ENCODE measurements at places on chromosomes 5 and 9.

DNA sequence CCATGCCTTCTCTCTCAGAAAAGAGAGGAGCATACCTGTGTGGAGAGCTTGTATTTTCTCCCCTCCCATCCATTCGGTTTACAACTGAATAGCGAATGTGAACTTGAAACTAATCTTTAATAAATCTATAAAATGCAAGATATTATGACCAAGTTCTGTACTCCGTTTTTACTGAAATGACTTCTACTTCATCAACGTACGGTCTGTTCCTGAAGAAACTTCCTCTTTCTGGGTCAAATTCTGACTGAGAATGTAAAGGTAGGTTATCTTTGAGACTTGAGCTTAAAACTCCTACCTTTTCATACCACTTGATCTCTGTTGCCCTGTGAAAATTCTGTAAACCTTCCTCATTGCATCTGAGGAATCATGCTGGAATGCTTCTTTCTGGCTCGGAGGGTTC, 4.2 kb upstream of the CTNNAL1 start:
- no peak overlapping the region for H3K27ac ChIP-seq
- no peak overlapping the region for H3K4me3 ChIP-seq
- H3K4me1 ChIP-seq = peaks cover 17% of the 10 kb centered on the region
- no peaks in the 10 kb centered on the region for H3K27me3 ChIP-seq
- DNase-seq = no peak

- no peak overlapping the region for H3K27ac ChIP-seq
- H3K4me1 ChIP-seq = peaks cover 8% of the 10 kb centered on the region
- H3K4me3 ChIP-seq = no peak overlapping the region
- H3K27me3 ChIP-seq = no peaks in the 10 kb centered on the region
- DNase-seq = no peak
Observed at GRCh38 chr9:24961762-24962161, 416.1 kb upstream of the IZUMO3 start.

GRCh38 chr5:526456-527088, 2.3 kb upstream of the SLC9A3 start:
- H3K27ac ChIP-seq = no peak overlapping the region
- no peak for DNase-seq
- peaks cover 8% of the 10 kb centered on the region for H3K4me1 ChIP-seq
- no peaks in the 10 kb centered on the region for H3K36me3 ChIP-seq
- H3K27me3 ChIP-seq = peaks cover 85% of the 10 kb centered on the region
- H3K4me3 ChIP-seq = no peak overlapping the region

GRCh38 chr9:123454361-123454760, 98.4 kb downstream of the CRB2 start:
- no peak overlapping the region for H3K4me3 ChIP-seq
- H3K27ac ChIP-seq = no peak overlapping the region
- no peaks in the 10 kb centered on the region for H3K27me3 ChIP-seq
- no peak for DNase-seq

DNA sequence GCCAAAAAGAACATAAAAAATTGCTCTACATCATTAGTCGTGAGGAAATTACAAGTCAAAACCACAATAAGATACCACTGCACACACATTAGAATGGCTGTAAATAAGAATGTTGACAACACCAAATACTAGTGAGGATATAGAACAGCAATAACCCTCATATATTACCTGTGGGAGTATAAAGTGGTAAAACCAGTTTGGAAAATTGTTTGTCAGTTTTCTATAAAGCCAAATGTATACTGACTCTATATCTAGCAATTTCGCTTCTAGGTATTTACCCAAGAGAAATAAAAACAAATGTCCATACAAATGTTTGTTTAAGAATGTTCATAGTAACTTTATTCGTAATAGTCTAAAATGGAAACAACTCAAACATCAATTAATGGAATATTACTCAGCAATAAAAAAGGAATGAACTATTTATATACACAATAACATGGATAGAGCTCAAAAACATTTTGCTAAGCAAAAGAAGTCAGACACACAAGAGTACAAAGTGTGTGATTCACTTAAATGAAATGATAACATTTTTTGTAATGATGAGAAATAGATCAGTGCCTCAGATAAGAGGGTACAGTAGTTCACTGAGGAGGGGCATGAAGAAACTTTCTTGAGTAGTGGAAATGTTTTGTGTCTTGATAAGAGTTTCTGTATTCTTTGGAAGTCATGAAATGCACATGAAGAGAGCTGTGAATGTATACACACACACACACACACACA, 219.6 kb upstream of the ZNF462 start:
- H3K4me1 ChIP-seq = peaks cover 9% of the 10 kb centered on the region
- no peak overlapping the region for H3K4me3 ChIP-seq
- H3K36me3 ChIP-seq = no peaks in the 10 kb centered on the region
- H3K27ac ChIP-seq = no peak overlapping the region
- no peaks in the 10 kb centered on the region for H3K27me3 ChIP-seq

DNA sequence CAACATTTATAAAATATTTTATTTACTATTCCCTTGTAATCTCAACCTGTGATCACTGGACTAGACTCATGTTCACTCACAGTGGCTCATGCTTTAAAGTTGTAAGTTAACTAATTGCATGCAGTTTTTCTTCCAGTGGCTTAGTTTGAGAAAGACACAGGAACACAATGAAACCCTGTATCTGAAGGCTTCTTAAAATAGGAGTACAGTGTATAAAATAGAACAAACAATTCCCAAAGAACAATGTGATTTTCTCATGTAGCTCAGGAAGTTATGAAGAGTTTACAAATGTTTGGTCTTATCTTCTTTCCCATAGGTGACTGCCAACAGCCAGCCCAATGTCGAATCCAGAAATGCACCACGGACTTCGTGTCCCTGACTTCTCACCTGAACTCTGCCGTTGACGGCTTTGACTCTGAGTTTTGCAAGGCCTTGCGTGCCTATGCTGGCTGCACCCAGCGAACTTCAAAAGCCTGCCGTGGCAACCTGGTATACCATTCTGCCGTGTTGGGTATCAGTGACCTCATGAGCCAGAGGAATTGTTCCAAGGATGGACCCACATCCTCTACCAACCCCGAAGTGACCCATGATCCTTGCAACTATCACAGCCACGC, 5.9 kb downstream of the RGMB start:
- H3K27ac ChIP-seq = no peak overlapping the region
- H3K4me1 ChIP-seq = peaks cover 17% of the 10 kb centered on the region
- peaks cover 2% of the 10 kb centered on the region for H3K27me3 ChIP-seq
- H3K4me3 ChIP-seq = no peak overlapping the region
- no peak for DNase-seq

DNA sequence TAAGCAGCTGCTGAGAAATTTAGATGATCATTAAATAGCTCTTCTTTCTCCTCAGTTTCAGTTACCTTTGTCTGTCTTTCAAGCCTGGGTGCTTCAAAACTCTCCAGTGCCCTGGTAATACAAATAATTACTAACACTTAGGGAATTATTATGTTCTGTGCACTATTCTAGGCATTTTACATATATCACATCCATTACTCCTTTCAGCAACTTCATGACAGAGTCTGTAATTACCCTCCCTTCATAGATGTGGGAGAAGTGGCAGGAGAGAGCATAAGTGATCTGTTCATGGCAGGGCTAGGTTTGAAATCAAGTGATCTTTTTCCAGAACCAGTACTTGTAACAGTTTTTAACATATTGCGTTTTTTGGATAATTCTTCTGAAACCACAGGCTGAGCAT, 32.0 kb downstream of the MAN2A1 start:
- no peak overlapping the region for H3K27ac ChIP-seq
- DNase-seq = no peak
- H3K36me3 ChIP-seq = peaks cover under 1% of the 10 kb centered on the region
- no peak overlapping the region for H3K4me3 ChIP-seq

DNA sequence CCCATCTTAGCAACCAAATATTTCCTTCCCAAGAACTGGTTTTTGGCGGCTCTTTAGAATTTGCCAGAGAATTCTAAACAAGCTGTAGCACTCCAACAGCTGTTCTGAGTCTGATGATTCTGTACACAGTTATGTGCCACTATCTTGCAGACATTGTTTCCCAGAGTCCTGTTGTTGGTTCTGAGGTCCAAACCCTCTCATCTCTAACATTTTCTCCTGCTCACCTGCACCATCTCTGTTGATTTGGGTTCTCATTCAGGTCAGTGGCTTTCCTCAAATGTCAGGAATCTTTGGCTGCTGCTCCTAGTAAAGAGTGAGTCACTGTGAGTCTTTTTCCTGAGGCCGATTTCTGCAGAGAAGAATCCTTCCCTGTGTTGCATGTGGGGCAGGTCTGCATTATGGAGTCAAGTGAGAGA, 50.0 kb downstream of the CAMSAP1 start:
- H3K4me3 ChIP-seq = no peak overlapping the region
- peaks cover 26% of the 10 kb centered on the region for H3K36me3 ChIP-seq

- no peaks in the 10 kb centered on the region for H3K4me1 ChIP-seq
- no peak overlapping the region for H3K27ac ChIP-seq
- no peaks in the 10 kb centered on the region for H3K36me3 ChIP-seq
- DNase-seq = no peak
- peaks cover 1% of the 10 kb centered on the region for H3K27me3 ChIP-seq
Observed at GRCh38 chr9:26809795-26810194, 82.8 kb downstream of the CAAP1 start.

DNA sequence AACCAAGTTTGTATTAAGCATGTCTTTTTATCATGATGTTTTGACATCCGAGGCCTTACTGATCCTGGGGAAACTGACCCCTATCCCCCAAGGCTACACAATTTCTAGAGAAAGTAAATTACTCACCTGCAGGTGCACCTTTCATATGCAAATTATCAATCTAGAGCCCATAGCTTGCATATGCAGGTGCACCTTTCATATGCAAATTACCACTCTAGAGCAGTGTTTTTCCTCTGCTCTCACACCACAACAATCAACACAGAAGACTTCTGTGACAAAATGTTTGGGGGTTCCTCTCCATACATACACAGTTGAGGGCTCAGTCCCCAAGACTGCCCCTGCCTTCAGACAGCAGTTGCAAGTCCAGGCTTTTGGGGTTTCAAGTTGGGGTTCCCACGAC, 203.7 kb upstream of the RORB start:
- H3K27ac ChIP-seq = no peak overlapping the region
- no peaks in the 10 kb centered on the region for H3K4me1 ChIP-seq
- H3K27me3 ChIP-seq = no peaks in the 10 kb centered on the region

DNA sequence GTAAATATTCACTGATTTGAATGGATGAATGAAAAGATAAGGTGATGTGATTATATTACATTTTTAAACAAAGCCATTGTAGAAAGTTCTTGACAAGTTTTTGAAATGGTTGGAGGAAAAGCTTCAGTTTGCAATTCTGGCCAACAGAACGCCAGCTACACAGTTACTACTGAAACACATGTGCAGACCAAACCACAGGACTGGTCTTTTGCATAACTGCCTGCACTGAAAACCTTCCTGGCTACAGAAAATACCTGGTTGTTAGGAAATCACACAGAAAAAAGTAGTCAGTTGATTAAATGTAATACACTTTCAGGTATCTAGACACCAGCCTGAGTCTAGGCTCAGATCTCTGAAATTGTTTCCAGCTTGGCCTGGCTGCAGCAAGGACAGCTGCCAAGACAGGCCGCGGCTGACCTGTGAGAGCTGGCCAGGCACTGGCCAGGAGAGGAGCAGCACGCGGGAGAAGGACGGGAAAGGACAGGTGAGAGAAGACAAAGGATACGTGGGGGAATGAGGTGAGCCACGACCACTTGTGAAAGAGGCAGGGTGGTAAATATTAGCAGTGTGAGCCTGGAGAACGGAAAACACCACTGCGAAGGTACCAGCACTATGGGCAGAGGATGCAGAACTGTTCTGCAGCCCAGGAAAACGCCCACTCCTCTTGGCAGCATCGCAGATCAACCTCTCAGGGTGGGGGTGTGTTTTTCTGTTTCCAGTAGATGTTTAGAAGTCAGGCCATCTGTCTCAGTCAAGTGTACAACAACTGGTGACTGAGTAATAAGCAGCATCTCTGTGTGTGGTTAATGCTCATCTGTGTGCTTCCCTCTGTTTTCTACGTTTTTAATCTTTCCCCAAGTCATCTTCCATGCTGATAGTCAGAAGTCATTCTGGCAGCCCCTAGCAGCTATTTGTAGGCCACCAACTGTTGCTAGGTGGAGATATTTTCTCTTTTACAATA, 137.4 kb downstream of the SCAMP1 start:
- no peak for DNase-seq
- H3K27ac ChIP-seq = no peak overlapping the region
- peaks cover 62% of the 10 kb centered on the region for H3K4me1 ChIP-seq
- no peaks in the 10 kb centered on the region for H3K27me3 ChIP-seq
- no peak overlapping the region for H3K4me3 ChIP-seq
- no peaks in the 10 kb centered on the region for H3K36me3 ChIP-seq

DNA sequence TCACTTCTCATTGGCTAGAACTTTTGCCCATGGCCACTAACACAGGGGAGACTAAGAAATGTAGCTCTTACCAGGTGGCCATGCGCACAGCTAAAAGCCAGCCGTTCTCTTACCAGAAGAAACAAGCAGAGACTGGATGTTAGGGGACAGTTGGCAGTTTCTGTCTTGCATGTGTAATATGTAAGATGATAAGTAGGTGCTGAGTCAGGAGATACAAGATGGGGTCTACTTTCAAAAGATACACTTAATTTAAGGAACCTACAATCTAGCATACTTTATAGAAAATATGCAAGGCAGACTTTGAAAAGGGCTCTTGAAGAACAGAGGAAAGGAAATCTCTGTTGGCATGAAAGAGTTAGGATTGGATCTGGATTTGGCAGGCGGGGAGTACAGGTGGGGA, 244.5 kb downstream of the ZSWIM6 start:
- H3K4me1 ChIP-seq = peaks cover 5% of the 10 kb centered on the region
- H3K27me3 ChIP-seq = no peaks in the 10 kb centered on the region
- no peak overlapping the region for H3K27ac ChIP-seq
- H3K36me3 ChIP-seq = no peaks in the 10 kb centered on the region
- H3K4me3 ChIP-seq = no peak overlapping the region
- no peak for DNase-seq

- DNase-seq = no peak
- H3K4me1 ChIP-seq = peaks cover 51% of the 10 kb centered on the region
- H3K27ac ChIP-seq = no peak overlapping the region
Observed at GRCh38 chr5:74619308-74619707, 21.2 kb downstream of the ENC1 start.

GRCh38 chr9:122228191-122228567, 578 bp downstream of the LHX6 start:
- peak overlapping the region; percentile 53 for H3K4me3 ChIP-seq
- DNase-seq = no peak
- no peak overlapping the region for H3K27ac ChIP-seq
- H3K36me3 ChIP-seq = peaks cover 2% of the 10 kb centered on the region
- H3K4me1 ChIP-seq = peaks cover 7% of the 10 kb centered on the region

DNA sequence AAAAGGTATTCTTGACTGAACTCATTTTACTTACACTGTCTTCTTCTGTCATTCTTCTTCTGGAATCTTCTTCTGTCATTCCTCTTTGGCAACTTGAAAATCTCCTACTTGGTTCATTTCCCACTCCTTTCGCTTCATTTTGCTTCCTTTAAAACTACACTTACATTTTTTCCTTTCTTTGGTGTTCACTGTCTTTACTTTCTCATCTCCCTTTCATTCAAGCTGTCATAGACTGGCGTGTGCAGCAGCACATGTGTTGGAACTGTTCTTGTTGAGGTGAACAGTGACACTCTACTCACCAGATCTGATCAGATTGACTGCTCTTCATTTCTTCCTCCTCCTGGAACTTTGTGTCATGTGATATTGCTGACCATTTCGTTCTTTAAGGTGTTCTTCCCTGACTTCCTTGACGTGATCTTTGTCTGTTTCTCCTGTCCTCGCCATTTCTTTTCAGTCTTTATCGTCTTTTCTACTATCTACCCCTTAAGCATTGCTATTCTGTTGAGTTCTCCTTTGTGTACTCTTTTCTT, 6.4 kb downstream of the DNAJC25 start:
- H3K4me1 ChIP-seq = peaks cover 37% of the 10 kb centered on the region
- H3K27me3 ChIP-seq = no peaks in the 10 kb centered on the region
- no peak for DNase-seq

- no peak overlapping the region for H3K4me3 ChIP-seq
- no peaks in the 10 kb centered on the region for H3K36me3 ChIP-seq
- H3K4me1 ChIP-seq = peaks cover 10% of the 10 kb centered on the region
- no peak for DNase-seq
Observed at GRCh38 chr9:90060256-90060655, 455.4 kb downstream of the GADD45G start.

All from mesothelial cell of epicardium (in vitro differentiated cells).